ENCODE measurements at places on chromosomes 2 and 18. TPM values are rescaled to one million over a fixed set of nuclear protein-coding genes. Genes with fewer than 3 reads are reported as not detected.

GRCh38 chr18:75218065-75218923, 7.7 kb downstream of the TSHZ1 start:
- no peak overlapping the region for H3K4me3 ChIP-seq
- H3K27ac ChIP-seq, result peak overlapping the region; percentile 35
- no peaks in the 10 kb centered on the region for H3K27me3 ChIP-seq
- no peaks in the 10 kb centered on the region for H3K36me3 ChIP-seq
- H3K4me1 ChIP-seq, result peaks cover 20% of the 10 kb centered on the region
- DNase-seq, result peak; percentile 81

- no peaks in the 10 kb centered on the region for H3K27me3 ChIP-seq
- H3K4me1 ChIP-seq, result no peaks in the 10 kb centered on the region
- no peaks in the 10 kb centered on the region for H3K36me3 ChIP-seq
- no peak overlapping the region for H3K4me3 ChIP-seq
- no peak overlapping the region for H3K27ac ChIP-seq
- DNase-seq, result no peak
Measured at GRCh38 chr2:130724455-130724854, 4.4 kb upstream of the GPR148 start.

DNA sequence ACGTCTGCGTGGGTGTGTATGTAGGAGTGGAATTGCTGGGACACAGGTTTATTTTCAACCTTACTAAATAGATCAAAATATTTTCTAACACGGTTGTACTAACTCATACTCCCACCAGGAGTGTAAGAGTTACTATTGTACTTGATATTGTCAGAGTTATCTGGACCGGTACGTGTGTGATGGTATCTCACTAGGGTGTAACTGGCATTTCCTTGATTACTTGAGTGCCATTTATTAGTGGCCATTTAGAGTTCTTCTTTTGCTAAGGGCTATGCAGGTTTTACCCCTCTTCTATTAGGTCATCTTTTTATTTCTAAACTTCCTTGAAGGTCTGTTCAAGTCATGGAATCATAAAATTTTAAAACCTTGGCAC, 33.5 kb downstream of the CENPO start:
- H3K4me3 ChIP-seq, result no peak overlapping the region
- H3K4me1 ChIP-seq, result peaks cover 4% of the 10 kb centered on the region
- no peaks in the 10 kb centered on the region for H3K36me3 ChIP-seq
- no peak for DNase-seq
- H3K27me3 ChIP-seq, result no peaks in the 10 kb centered on the region

- H3K36me3 ChIP-seq, result no peaks in the 10 kb centered on the region
- no peak overlapping the region for H3K27ac ChIP-seq
- no peak for DNase-seq
- no peaks in the 10 kb centered on the region for H3K4me1 ChIP-seq
Measured at GRCh38 chr2:118993392-118993752, 51.4 kb downstream of the MARCO start.

GRCh38 chr2:169362894-169363559, 693 bp upstream of the LRP2 start:
- H3K4me1 ChIP-seq, result peaks cover 15% of the 10 kb centered on the region
- no peak overlapping the region for H3K27ac ChIP-seq
- no peaks in the 10 kb centered on the region for H3K36me3 ChIP-seq
- H3K27me3 ChIP-seq, result peaks cover 34% of the 10 kb centered on the region
- no peak for DNase-seq
- H3K4me3 ChIP-seq, result peak overlapping the region; percentile 44

DNA sequence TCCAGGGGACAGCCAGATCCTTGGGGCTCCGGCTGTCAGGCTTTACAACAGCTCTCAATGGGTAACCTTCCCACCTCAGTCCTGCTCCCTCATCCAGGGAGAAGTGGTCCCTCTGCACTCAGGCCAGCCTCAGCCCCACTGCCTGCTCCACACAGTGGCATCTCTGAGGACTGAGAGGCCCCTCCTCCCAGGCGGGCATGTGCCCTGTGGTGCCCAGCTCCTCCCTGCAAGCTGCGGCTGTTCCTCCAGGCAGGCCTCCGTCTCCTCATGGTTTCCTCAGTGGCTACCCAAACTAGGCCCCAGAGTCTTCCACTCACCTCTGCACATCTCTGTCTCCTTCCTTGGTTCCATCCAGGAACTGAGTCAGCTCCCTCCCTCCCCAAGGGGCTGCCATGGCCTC, 81.7 kb upstream of the TMEM200C start:
- no peaks in the 10 kb centered on the region for H3K36me3 ChIP-seq
- no peaks in the 10 kb centered on the region for H3K4me1 ChIP-seq
- no peaks in the 10 kb centered on the region for H3K27me3 ChIP-seq
- no peak for DNase-seq
- no peak overlapping the region for H3K4me3 ChIP-seq
- no peak overlapping the region for H3K27ac ChIP-seq

UGT1A10 gene
- polyA plus RNA-seq, result 19.0 TPM

DNA sequence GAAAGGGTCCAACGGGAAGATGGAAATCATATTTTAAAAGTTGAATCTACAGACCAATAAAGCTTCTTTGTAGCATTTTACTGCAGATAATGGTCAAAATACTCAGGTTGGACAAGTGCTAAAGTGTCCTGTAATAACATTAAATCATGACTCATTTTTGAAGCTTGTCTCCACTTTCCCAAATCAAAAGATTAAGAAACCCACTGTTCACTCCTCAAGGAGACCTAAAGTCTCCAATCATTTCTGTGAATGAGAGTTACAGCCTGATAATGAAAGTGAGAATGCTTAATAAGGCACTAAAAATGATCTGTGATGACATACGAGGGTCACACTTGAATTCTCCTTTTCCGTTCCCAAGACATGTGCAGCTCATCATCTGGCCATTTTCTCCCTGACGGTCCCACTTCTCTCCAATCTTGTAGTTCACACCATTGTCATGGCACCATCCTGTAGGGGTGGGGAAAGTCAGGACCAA, 53.4 kb downstream of the ATIC start:
- no peak overlapping the region for H3K4me3 ChIP-seq
- DNase-seq, result no peak
- H3K36me3 ChIP-seq, result peaks cover 19% of the 10 kb centered on the region
- no peaks in the 10 kb centered on the region for H3K27me3 ChIP-seq
- no peak overlapping the region for H3K27ac ChIP-seq
- H3K4me1 ChIP-seq, result no peaks in the 10 kb centered on the region

GRCh38 chr2:239149501-239149900, 251.3 kb downstream of the HDAC4 start:
- H3K4me3 ChIP-seq, result no peak overlapping the region
- DNase-seq, result no peak
- no peak overlapping the region for H3K27ac ChIP-seq
- peaks cover 4% of the 10 kb centered on the region for H3K36me3 ChIP-seq
- no peaks in the 10 kb centered on the region for H3K4me1 ChIP-seq

DNA sequence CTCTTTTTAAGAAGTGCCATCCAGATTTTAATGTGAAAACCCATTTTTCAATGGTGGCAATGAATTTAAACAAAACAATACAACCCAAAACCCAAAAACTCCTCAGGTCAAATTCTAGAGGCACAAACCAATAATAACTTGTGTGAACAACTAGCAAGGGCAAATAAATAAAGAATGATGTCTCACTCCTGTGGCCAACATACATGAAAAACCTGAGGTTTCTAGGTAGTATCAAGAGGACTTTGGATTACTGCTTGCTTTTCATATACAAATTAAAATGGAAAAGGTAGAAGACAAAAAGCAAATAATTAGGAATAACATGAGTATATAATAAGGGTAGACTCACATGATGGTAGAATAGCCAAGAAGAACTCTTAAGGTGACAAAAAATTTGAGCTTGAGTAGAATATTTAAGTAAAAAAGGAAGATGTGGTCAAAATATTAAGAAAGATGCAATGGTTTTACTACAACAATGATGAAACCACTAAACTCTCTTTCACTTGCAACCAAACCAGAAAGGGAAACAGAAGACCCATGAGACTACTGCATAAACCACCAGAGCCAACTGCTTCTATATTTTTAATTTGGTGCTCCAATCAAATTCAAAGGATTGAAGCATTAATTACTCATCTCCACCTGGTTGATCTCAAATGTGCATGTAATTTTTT, 53.5 kb downstream of the DARS1 start:
- peaks cover 16% of the 10 kb centered on the region for H3K36me3 ChIP-seq
- DNase-seq, result peak; percentile 6
- no peak overlapping the region for H3K4me3 ChIP-seq
- no peaks in the 10 kb centered on the region for H3K27me3 ChIP-seq
- no peaks in the 10 kb centered on the region for H3K4me1 ChIP-seq
- H3K27ac ChIP-seq, result no peak overlapping the region

SERPINB13 gene
- polyA plus RNA-seq, result not detected

DNA sequence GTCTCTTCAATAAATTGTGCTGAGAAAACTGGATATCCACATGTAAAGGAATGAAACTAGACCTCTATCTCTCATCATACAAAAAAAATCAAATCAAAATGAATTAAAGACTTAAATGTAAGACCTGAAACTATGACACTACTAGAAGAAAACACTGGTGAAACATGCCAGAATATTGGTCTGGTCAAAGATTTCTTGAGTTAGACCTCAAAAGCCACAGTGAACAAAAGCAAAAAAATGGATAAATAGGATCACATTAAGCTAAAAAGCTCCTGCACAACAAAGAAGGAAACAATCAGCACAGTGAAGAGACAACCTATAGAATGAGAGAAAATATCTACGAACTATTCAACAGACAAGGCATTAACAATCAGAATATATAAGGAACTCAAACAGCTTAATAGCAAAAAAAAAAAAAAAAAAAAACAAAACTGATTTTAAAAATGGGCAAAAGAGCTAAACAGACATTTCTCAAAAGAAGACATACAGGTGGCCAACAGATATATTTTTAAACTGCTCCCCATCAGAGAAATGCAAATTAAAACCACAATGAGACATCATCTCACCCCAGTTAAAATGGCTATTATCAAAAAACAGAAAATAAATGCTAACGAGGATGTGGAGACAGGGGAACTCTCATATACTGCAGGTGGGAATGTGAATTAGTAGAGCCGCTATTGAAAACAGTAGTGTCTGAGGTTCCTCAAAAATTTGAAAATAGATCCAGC, 66.3 kb downstream of the NCKAP1 start:
- peaks cover 6% of the 10 kb centered on the region for H3K36me3 ChIP-seq
- no peak overlapping the region for H3K4me3 ChIP-seq
- H3K4me1 ChIP-seq, result no peaks in the 10 kb centered on the region
- DNase-seq, result no peak
- no peaks in the 10 kb centered on the region for H3K27me3 ChIP-seq
- no peak overlapping the region for H3K27ac ChIP-seq

AQP12A gene
- 3.4 TPM for polyA plus RNA-seq

PRSS56 gene
- not detected for polyA plus RNA-seq

DNA sequence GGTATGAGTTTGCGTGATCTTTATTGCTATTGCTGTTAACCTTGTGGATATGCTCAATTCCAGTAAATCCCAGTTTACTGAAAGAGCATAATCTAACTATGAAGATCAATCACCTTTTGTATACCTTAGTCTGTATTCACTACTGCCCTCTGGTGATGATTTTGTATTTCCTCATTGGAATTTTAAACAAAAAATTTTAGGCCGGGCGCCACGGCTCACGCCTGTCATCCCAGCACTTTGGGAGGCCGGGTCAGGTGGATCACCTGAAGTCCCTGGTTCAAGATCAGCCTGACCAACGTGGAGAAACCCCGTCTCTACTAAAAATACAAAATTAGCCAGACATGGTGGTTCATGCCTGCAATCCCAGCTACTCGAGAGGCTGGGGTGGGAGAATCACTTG, 5.1 kb downstream of the COMMD1 start:
- H3K27ac ChIP-seq, result no peak overlapping the region
- DNase-seq, result no peak
- H3K4me1 ChIP-seq, result no peaks in the 10 kb centered on the region

GAREM1 gene
- polyA plus RNA-seq, result 12.8 TPM

ATP6V1B1 gene
- 2.5 TPM for polyA plus RNA-seq

KLHL30 gene
- not detected for polyA plus RNA-seq

- no peak overlapping the region for H3K4me3 ChIP-seq
- H3K27ac ChIP-seq, result no peak overlapping the region
- peaks cover 23% of the 10 kb centered on the region for H3K4me1 ChIP-seq
- no peaks in the 10 kb centered on the region for H3K27me3 ChIP-seq
- no peak for DNase-seq
Measured at GRCh38 chr2:120225549-120226065, 2.4 kb upstream of the TMEM185B start.

All from small intestine (tissue), 16 donors.